ENCODE measurements at places on chromosomes 4 and X. TPM values are rescaled to one million over a fixed set of nuclear protein-coding genes. Genes with fewer than 3 reads are reported as not detected.

The RS1 gene
- total RNA-seq = not detected

The EGFL6 gene
- not detected for total RNA-seq

The MUC7 gene
- not detected for total RNA-seq

The SMS gene
- 134 TPM for total RNA-seq

The CXCL1 gene
- total RNA-seq = 11.4 TPM

The SATL1 gene
- total RNA-seq = 0.19 TPM

The MTMR8 gene
- total RNA-seq = 0.89 TPM

The SLITRK4 gene
- 3.7 TPM for total RNA-seq

The CFAP97 gene
- total RNA-seq = 22.7 TPM

DNA sequence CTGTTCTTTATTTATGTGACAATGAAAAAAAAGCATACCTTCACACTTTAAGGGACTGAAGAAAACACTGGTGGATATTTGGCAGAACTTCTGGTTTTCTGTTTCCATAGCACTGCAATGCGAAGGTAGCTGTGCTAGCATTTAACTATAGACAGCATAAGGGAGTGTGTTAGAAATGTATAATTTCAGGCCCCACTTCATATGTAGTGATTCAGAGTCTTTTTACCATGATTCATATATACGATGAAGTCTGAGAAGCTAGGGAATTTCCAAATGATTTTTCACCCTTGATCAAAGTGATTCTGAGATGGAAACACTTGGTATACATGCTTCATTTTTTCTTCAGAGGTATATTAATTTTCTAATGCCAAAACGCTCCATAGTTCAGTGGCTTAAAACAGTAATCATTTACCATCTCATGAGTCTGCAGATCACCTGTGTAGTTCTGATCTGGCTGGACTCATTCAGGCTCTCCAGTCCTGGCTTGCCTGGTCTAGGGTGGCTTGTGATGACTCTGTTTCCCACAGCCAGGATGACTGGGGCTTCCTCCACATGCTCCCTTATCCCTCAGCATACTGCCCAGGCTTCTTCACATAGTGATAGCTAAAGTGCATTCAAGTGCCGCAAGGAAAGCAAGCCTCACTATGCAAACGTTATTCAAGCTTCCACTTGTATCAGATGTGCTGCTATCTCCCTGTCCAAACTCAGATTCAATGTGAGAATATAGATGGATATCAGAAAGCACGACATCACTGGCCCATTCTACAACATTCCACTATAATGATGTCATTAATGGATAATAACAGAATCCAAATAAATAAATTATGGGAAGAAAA, 790.1 kb downstream of the TECRL start:
- no peaks in the 10 kb centered on the region for H3K27me3 ChIP-seq
- H3K27ac ChIP-seq = no peak overlapping the region
- H3K36me3 ChIP-seq = no peaks in the 10 kb centered on the region
- H3K4me3 ChIP-seq = no peak overlapping the region
- H3K4me1 ChIP-seq = no peaks in the 10 kb centered on the region

GRCh38 chr4:40164459-40164858, 32.4 kb upstream of the RHOH start:
- DNase-seq = no peak
- H3K27ac ChIP-seq = no peak overlapping the region
- no peak overlapping the region for H3K4me3 ChIP-seq
- H3K36me3 ChIP-seq = no peaks in the 10 kb centered on the region
- H3K4me1 ChIP-seq = peaks cover 2% of the 10 kb centered on the region

DNA sequence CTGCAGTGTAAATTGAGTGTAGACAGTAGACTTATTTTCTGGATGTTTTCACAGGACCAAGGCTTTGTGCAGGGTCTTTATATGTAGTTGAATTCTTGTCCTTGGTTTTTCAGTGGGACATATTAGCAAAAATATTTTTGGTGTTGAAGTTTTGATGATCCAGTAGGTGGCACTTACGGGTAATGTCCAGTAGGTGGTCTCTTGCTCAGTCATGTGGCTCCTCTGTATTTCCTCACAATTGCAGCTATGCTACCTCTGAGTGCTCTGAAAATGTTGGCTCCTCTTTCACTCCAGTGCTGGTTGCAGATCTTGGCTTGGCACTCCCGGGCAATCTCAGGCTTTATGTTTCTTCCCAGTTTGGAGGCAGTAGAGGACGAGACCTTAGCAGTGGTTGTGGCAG, 419.8 kb upstream of the AMOT start:
- no peaks in the 10 kb centered on the region for H3K27me3 ChIP-seq
- H3K4me3 ChIP-seq = no peak overlapping the region
- no peak overlapping the region for H3K27ac ChIP-seq
- no peaks in the 10 kb centered on the region for H3K36me3 ChIP-seq
- no peaks in the 10 kb centered on the region for H3K4me1 ChIP-seq

DNA sequence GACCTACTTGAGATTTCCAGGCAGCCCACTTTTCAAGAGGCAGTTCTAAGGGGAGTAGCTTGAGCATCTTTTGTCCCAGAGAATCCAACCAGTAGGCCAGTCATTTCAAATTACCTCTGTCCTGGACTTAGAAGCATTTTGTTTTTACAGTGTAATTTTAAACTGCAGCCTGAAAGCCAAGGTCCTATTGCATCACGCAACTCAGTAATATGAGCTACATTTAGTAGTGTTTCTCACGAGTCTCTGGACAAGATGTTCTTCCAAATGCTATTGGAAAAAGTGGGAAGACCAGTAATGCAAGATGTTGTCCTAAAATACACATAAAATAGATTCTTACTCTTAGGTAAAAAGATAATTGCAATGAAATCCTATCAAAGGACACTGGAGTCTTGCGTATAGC, 182.5 kb upstream of the ARX start:
- no peak overlapping the region for H3K4me3 ChIP-seq
- H3K4me1 ChIP-seq = no peaks in the 10 kb centered on the region
- H3K36me3 ChIP-seq = no peaks in the 10 kb centered on the region
- H3K27ac ChIP-seq = no peak overlapping the region
- no peaks in the 10 kb centered on the region for H3K27me3 ChIP-seq
- no peak for DNase-seq

DNA sequence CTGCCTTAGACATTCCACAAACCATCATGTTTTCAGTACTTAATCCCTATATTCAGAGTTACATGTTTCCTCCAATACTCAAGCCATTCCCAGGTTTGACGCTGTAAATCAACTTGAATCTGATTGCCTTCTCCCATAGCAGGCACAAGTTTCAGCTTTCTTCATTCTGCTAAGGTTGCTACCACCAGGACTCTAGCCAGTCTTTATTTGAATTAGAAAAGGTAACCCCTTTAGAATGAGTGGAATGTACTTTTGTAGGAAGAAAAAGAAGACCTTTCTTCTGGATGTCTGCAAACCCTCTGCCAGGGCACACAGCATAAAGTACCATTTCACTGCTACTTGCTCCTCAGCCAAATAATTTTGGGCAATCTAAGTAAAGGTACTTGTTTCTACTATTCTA, 10.7 kb upstream of the RBMXL3 start:
- no peaks in the 10 kb centered on the region for H3K36me3 ChIP-seq
- H3K27me3 ChIP-seq = no peaks in the 10 kb centered on the region
- DNase-seq = no peak
- H3K4me1 ChIP-seq = no peaks in the 10 kb centered on the region
- no peak overlapping the region for H3K27ac ChIP-seq

DNA sequence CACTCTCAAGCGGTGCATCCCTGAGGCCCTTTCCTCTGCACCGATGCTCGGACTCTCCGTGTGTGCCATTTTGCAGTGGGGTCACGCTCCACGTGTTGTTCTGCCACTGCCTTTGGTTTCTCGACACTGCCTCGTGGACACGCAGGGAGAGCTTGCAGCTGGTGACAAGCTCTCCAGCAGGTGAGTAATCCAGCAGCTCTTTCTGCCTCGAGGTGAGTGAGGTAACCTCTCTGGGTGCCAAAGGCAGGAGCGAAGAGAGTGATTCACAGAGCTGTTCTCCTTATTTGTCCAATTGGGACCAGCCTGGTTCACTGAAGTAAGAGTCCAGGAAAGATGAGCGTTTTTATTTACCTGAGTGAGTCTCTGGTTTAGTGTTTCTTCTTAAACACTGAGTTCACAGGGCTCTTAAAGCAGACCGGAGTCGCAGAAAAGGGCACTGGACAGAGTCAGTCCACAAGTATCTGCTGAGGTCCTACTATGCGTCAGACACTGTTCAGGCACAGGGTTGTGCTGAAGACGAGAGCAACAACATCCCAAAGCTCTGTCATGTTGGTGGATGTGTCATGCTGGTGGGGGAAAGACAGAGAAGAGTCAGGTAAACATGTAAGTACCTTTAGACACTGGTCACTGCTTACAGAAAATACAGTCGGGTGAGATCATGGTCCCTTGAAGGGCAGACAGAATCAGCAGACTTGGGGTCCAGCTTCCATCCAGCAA, 61.8 kb downstream of the FHDC1 start:
- H3K4me3 ChIP-seq = no peak overlapping the region
- no peaks in the 10 kb centered on the region for H3K4me1 ChIP-seq
- no peak overlapping the region for H3K27ac ChIP-seq
- DNase-seq = no peak
- no peaks in the 10 kb centered on the region for H3K27me3 ChIP-seq

DNA sequence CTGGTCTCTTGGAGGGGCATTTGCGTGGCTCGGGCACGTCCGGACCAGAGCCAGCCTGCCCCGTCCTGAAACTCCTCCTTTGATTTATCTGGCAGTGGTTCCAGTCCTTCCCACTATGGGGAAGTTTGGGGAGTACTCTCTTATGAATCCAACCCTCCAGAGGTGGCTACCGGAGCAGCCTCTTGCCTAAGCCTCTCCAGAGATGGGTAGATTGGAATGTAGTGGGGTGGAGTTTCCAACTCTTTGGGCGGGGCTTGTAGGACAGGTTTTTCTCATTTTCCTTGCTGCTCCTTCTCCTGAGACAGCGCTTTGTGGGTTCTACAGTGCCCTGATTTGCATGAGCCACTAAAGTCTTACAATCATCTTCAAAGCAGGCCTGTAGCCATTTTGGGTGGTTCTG, 60.1 kb upstream of the XAGE1B start:
- no peak overlapping the region for H3K4me3 ChIP-seq
- no peaks in the 10 kb centered on the region for H3K4me1 ChIP-seq
- H3K36me3 ChIP-seq = no peaks in the 10 kb centered on the region
- DNase-seq = no peak

- H3K4me3 ChIP-seq = no peak overlapping the region
- no peaks in the 10 kb centered on the region for H3K4me1 ChIP-seq
- no peaks in the 10 kb centered on the region for H3K36me3 ChIP-seq
- DNase-seq = no peak
- H3K27ac ChIP-seq = no peak overlapping the region
- H3K27me3 ChIP-seq = no peaks in the 10 kb centered on the region
These were observed 230.0 kb downstream of the MAGEE1 start for GRCh38 chrX:76657499-76657898.

DNA sequence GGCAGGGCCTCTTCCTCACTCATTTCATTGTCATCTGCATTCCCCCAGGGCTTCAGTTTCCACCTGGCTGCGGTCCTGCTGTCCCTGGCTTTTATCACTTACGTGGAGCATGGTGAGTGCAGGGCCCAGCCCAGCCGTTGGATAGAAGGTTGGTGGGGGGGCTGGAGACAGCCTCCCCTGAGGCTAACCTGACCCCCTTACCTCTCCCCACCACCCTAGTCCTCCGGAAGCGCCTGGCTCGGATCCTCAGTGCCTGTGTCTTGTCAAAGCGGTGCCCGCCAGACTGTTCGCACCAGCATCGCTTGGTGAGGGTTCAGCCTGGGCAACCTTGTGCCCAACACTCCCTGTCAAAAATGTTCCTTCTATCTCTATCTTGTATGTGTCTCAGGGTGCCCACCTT, 5.8 kb upstream of the EBP start:
- peaks cover 5% of the 10 kb centered on the region for H3K36me3 ChIP-seq
- no peak overlapping the region for H3K4me3 ChIP-seq
- no peaks in the 10 kb centered on the region for H3K4me1 ChIP-seq
- no peaks in the 10 kb centered on the region for H3K27me3 ChIP-seq

GRCh38 chrX:96102997-96103396, 581.6 kb upstream of the DIAPH2 start:
- H3K27ac ChIP-seq = no peak overlapping the region
- H3K36me3 ChIP-seq = no peaks in the 10 kb centered on the region
- DNase-seq = no peak
- no peaks in the 10 kb centered on the region for H3K27me3 ChIP-seq
- no peak overlapping the region for H3K4me3 ChIP-seq

DNA sequence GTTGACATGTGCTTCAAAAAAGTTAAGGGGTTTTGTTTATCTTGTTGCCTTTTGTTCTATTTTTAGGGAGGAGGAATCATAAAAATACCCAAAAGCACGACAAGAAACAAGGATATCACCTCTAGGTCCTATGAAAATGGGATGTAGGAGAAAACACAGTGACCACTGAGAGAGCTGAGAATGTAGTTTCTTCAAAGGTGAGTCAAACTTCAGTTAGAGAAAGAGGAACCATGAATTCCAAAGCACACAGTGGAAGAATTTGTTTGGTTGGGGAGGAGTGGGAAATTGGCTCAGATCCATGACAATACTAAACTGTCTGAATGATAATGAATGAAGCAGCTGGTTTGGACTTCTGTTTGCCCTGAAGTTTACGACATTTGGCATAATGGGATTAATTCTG, 19.1 kb upstream of the FRYL start:
- H3K4me1 ChIP-seq = peaks cover 21% of the 10 kb centered on the region
- H3K36me3 ChIP-seq = no peaks in the 10 kb centered on the region
- H3K4me3 ChIP-seq = no peak overlapping the region

- no peak overlapping the region for H3K27ac ChIP-seq
- peaks cover 7% of the 10 kb centered on the region for H3K4me1 ChIP-seq
These were observed 18.4 kb upstream of the CTSO start for GRCh38 chr4:155972098-155972497.

- H3K27ac ChIP-seq = no peak overlapping the region
- peak; percentile 67 for DNase-seq
These were observed 50.5 kb upstream of the NDST3 start for GRCh38 chr4:117983541-117984365.

GRCh38 chr4:164116286-164116685, 621.8 kb downstream of the TMA16 start:
- DNase-seq = no peak
- H3K4me1 ChIP-seq = no peaks in the 10 kb centered on the region
- no peaks in the 10 kb centered on the region for H3K27me3 ChIP-seq
- H3K36me3 ChIP-seq = no peaks in the 10 kb centered on the region

GRCh38 chrX:1455948-1456280, 3.2 kb upstream of the ASMTL start:
- no peaks in the 10 kb centered on the region for H3K27me3 ChIP-seq
- H3K4me3 ChIP-seq = no peak overlapping the region
- H3K4me1 ChIP-seq = no peaks in the 10 kb centered on the region
- DNase-seq = no peak

GRCh38 chrX:45774961-45775360, 574.3 kb upstream of the DIPK2B start:
- peak overlapping the region; percentile 40 for H3K4me3 ChIP-seq
- no peaks in the 10 kb centered on the region for H3K36me3 ChIP-seq
- no peaks in the 10 kb centered on the region for H3K27me3 ChIP-seq
- H3K27ac ChIP-seq = peak overlapping the region; percentile 91

DNA sequence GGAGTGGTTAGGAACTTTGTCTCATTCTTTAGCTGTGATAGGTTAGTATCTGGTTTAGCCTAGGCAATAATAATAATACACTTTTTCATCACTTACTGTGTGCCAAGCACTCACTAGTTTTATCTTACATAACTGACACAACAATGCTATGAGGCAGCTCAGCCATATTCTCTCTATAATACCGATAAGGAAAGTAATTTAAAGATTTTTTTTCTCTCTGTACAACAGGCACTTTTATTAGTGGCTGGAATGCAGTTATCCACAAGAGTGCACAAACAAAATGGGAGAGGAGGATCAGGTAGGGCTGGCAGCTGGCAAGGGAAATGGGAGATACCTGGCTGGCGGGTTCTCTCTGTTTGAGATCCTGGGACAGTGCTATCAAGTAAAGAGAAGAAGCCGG, 7.6 kb downstream of the RELL1 start:
- peaks cover 9% of the 10 kb centered on the region for H3K4me1 ChIP-seq
- H3K4me3 ChIP-seq = no peak overlapping the region
- H3K27ac ChIP-seq = no peak overlapping the region
- DNase-seq = no peak
- H3K27me3 ChIP-seq = no peaks in the 10 kb centered on the region

Measured in astrocyte (in vitro differentiated cells and primary cell).